ENCODE measurements at places on chromosomes 3 and 15.

DNA sequence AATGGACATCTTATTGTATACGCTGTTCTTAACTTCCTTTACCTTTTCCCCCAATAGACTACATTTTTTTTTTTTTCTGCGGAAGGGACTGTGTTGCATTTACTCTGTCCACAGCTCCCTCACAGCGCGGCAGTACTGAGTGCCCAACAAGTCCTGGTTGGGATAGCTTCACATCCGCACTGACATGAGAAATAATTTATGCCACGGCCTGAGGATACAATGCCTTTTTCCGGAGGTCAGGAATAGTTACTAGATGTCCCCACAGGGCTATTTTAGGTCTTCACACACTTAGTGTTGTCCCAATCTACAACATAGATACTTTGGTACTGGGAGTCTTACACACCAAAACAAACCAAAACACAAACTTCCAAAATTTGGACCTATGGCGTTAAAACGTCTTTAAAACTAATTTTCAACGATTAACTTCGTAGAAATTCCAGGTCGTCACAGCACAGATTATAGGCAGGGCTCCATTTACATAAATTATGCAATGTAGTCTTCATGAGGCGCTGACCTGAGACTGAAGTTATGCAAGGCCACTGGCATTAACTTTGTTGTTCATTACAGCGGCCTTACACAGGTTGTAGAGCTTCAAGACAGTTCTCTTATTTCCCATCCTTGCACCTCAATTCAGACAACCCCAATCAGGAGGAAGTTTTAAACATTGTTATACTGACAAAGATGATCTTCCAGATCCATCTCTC is 989 bp upstream of the PPIB start:
- peak; percentile 43 for DNase-seq

- DNase-seq = no peak
Observed at GRCh38 chr3:168134931-168135330, 39.2 kb upstream of the GOLIM4 start.

- DNase-seq = no peak
Observed at GRCh38 chr3:36557708-36558421, 177.6 kb downstream of the STAC start.

- no peak for DNase-seq
Observed at GRCh38 chr15:62858343-62858742, 184.2 kb upstream of the TPM1 start.

- DNase-seq = no peak
Observed at GRCh38 chr15:70480196-70480856, 283.0 kb downstream of the UACA start.

DNA sequence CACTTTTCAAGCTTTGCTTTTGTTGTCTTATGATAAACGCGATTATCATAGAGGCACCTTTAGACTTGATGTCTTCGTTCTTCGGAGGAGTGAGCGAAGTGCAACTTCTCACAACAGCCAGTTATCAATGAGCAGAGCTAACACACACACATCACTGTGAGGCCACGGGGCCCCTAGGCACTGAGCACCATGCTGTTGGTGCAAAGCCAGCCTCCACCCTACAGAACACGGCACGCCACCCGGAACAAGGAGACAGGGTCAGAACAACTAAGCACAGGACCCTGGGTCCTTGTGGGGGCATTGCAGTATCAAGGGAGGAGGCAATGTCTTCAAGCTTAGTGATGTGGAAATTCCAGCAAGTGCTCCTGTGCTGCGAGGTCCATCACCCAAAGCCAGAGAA is 244.5 kb downstream of the OCA2 start:
- no peak for DNase-seq

DNA sequence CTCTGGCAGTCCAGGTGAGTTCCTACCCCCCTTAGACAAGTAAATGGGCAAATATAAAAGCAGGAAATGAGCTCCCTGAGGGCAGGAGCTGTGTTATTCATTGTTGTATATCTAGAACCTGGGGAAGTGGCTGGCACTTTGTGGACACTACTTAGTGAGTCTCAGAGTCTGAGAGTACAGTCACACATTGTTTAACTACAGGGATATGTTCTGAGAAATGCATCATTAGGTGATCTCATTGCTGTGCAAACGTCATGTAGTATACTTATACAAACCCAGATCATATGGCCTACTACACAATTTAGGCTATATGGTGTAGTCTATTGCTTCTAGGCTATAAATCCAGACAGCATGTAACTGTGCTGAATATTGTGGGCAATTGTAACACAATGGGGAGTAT is 52.4 kb downstream of the DRD3 start:
- DNase-seq = no peak

DNA sequence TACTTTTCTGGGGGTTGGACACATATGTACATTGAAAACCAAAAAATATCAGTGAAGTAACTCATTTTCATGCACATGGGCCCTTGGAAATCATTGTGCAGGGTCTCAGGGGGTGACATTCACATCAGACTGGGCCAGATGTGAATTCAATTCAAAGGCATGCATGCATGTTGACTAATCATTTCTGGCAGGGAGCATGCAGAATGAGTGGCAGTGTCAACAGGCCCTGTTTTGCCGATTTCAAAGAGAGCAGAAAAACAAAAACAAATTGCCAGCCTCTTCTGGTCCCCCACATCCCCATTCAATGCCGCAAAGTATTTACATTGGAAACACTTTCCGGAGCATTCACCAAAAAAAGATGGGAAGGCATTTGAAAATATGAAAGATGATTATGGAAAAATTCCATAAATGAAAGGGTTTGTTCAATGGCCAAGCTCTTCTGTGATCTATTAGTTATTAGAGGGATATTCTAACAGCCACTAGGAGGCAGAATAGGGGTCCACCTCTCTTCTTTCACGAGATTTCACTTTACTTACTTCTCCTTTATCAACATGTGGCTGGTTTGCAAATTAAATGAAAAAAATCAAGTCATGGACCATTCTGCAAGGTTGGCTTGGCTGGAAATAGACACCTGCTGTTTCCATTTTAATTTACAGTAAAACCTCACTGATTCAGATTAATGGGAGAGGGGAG is 119.9 kb upstream of the FEZF2 start:
- no peak for DNase-seq

DNA sequence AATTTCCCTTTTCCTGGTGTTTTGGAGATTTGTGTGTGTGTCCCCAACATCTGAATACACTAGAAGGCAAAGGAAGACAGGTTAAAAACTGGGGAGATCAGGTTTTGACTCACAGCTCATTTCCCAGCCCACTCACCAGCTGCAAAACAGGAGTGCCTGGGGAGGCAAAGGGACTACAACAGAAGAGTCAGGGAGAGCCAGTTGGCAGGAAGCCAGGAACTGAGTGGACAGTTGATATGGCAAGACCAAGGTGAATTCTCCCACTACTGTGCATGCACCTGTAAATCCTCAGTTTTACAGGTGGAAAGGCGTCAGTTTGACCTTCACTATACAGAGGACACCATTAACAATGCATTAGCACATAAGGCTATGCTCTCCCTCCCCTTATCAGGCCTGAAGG is 901.5 kb upstream of the SEMA6D start:
- DNase-seq = no peak

DNA sequence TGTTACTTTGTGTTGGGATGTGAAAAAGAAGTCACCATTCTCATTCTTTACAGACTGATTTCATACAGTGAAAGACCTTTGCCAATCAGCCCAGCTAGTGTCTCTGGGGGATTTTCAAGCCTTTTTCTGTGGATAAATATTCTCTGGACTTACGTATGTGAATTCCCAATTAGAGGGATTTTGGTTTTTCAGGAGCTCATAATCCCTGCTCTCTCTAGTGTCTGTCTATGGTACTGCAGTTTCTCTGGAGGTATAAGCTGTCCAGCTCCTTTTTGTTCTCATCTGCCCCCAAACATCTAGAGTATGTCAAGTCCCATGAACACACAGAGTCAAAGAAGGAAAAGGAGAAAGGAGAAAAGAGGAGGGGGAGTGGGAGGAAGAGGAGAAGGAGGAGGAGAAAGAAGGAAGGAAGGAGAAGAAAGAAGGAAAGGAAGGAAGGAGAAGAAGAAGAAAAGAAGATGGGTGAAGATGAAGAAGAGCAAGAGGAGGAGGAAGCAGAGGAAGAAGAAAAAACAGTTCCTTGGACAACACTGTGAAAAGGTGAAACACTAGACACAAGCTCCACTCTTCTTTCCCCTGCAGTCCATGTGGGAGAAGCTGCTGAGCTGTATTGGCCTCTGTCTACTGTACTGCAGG is 218.6 kb downstream of the GREM1 start:
- no peak for DNase-seq

DNA sequence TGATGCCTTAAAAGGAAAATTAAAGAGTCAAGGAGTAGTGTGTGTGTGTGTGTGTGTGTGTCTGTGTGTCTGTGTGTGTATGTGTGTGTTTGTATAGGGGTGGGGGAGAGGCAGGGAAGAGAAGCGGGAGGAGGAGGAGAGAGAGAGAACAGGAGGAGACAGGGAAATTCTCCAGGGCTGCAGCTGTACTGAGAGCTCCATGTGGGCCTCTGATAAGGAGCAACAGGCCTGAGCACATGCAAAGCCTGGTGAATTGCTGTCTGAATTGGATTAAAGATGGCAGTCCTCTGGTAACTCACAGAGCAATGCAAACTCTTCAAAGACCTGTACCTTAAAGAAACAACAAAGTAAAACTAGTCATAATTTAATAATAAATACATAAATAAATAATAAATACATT is 70.6 kb downstream of the SEMA6D start:
- no peak for DNase-seq

DNA sequence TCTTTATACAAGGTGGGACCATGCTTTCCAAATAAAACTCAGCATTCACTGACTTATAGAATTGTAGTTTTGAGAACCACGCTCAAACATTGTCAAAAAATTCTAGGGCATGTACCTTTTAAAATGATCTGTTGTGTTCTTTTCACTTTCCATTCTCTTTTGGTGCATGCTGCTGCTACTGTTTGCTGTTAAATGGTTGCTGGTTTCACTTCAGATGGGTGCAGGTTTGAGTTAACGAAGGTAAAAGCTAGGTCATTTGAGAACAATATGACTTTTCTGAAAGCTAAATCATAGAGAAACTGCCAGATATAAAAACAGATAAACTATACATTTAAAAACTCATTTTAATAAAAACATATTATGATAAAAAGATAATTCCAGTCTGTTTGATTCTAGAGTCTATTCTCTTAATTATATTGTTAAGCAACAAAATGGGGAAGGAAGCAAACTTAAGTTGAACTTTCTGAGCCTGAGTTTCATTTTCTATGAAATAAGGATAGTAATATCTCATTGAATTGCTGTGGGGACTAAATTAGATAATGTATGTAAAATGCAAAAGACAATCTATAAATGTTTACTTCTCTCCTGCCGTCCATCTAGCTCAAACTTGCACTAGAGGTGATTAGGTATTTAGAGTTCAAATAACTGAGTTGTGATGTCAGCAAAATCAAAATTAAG is 82.4 kb downstream of the OXSM start:
- DNase-seq = no peak

DNA sequence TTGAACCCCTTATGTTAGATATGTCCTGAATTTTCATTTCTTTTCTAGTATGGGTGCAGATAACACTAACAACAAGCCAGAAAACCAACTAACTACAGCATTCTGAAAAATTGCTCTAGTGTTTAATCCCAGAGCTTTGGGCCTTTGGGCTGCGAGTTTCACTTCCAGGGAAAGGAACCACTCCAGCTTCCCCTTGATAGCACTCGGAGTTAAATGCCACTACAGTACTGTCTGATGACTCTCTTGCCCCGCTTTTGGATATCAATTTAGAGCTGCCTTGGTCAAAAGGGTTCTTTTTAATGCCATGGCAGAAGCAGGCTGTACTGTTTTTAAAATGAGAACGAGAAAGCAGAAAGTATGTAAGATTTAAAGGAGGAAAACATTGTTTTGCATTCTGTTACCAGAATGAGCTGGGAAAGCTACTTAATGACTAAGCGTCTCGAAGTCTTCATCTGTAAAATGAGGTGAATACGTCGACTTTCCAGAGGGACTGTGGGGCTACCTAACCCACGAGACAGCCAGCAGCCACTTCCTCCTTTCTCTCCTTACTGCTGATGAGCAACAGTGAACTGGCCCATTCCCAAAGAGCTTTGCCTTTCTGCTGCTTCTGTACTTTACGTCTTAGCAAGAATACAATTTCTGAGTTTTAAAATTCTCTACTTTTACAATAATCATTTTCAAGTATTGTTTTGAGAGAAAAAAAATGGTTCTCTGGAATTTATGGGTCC is 299.3 kb upstream of the LYSMD4 start:
- no peak for DNase-seq

Data from NCI-H2227 treated with DMSO at 0.1 percent for 48 hours (cell line).